ENCODE measurements at places on chromosomes 3 and 15.

GRCh38 chr3:121793078-121793477 is 41.8 kb downstream of the IQCB1 start:
- DNase-seq, result no peak

DNA sequence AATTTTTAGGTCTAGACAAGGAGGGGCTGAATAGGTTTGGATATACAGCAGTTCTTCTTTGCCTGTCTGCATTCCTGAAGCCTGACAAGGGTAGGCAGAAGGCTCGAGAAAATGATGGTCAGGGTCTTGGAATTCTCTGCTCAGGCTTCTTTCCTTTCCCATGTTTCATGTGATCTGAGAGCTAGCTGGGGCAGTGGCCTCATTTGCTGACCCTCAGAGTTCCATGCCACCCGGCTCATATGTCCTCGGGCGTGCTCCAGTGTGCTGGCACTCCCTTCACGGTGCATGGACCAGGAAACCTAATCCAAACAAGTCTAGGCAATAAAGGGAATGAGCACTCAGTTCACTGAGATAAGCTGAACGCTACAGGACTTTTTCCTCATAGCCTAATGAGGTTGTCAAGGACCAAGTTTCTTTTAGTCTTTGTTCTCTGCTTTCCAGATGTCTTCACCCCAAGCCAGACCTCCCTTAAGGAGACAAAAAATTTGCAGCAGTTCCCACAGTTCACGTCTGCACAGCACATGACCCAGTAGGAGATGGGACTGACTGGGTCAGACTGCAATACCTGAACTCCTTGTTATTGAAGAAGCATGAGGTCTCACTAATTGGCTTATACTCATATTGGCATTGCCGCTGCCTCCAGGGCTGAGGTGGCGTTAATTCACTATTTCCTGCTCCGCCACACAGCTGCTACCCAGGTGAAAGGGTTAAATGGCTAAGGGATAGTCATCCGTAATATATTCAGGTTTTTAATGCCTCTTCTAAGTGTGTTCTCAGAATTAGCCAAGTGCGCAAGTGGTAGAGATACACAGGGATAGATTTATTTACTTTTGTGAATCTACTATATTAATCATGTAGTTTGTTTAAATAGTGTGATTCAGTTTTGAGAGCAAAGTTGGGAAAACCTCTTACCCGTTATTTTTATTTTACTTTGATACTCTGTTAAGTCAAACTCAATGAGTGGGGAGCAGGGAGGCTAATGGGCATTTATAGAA is 15.3 kb upstream of the RTP4 start:
- DNase-seq, result no peak

DNA sequence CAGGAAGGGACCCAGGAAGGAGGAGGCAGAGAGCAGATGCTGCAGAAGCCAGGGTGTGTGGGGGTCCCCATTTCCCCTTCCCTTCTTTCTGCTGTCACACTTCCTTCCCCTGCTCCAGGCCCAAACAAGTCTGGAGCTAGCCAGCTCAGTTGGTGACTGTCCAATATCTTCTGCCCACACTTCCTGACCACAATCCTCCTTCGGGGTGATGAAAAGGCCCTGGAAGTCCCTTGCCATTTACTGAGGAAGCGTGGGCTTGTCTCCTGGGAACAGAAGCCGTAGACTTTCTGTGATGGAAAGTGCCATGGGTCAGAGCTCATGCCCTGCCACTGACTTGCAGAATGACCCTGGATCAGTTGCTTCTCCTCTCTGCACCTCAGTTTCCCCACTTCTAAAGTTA is 39.0 kb downstream of the ANAPC13 start:
- DNase-seq, result no peak

GRCh38 chr3:70464876-70465275 is 152.4 kb upstream of the MDFIC2 start:
- DNase-seq, result no peak

GRCh38 chr3:61158216-61158615 is 93.0 kb downstream of the FHIT start:
- no peak for DNase-seq
